ENCODE measurements at places on chromosomes 11 and 22.

DNA sequence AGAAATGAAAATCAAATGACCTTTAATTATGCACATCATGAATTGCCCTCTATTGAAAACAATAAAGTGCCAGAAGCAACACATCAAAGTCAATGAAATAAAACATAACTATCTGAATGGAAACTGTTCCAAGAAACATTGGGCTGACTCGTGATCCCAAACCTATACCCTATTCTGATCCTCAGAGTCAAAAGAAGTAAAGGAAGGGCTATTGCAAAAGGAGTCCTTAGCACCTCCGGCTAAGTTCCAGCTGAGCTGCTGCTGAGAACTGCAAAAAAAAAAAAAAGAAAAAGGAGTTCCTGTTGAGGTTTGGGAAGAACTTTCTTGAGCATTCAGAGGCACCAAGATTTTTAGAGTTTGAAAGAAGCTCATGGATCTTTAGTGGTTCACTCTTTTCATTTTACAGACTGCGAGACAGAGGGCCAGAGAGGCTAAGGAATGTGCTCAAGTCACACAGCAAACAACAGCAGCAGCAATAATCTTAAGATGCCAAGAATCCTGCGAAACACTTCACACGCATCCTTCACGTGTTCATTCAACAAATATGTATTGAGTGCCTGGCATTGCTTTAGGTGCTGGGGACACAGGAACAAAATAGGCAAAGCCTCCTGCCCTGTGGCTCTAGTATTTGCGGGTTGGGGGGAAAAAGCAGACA, 841 bp upstream of the TMPRSS13 start:
- DNase-seq = no peak

DNA sequence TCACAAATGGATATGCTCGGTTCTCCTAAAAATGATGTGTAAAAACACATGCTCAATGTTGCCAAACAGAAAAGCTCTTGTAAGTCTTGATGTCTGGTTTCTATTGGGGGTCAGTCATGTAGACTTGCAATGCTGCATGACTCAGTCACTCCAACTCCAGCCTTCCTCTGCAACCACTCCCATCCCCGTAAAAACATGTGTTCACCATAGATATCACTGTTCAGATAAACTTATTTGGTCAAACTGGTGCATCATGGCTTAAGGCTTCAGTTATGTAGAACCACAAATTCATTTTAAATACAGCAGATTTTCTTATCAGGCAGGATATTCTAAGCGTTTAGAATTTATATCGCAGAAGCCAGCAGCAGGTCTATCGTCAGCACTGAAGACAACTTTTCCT, 298.4 kb upstream of the LUZP2 start:
- no peak for DNase-seq

DNA sequence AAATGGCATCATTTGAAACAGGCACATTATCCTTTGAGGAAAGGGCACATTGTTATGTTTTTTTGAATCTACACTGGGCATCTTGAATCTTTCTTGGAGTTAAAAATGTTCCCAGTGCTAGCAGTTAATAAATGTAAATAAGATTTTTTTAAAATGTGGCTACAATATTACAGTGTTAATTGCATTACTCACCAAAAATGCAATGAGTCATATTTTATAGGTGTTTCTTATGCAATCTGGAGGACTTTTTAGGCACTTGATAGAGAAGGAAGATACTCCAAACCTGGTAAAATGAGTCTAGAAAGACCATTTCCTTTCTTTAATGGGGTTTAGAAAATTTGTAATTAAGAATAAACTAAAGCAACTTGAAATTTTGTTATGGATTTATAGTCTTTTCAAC, 238.0 kb downstream of the METTL15 start:
- DNase-seq = no peak

GRCh38 chr11:125070699-125071254, 7.7 kb downstream of the SLC37A2 start:
- peak; percentile 46 for DNase-seq

- DNase-seq = no peak
These were observed 33.0 kb downstream of the AHNAK start for GRCh38 chr11:62513626-62514025.

GRCh38 chr11:72787216-72788104, 6.4 kb downstream of the STARD10 start:
- DNase-seq = no peak

Measured in hippocampal formation (tissue), 2 donors.